CD4-positive, alpha-beta T cell (primary cell): ENCODE measurements at places on chromosomes 11 and 22.

DNA sequence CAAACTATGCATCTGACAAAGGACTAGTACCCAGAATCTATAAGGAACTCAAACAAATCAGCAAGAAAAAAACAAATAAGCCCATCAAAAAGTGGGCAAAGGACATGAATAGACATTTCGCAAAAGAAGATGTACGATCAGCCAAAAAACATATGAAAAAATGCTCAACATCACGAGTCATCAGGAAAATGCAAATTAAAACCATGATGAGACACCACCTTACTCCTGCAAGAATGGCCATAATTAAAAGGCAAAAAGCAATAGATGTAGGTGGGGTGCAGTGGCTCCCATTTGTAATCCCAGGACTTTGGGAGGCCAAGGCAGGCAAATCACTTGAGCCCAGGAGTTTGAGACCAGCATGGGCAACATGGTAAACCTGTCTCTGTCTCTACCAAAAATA, 10.4 kb upstream of the OR10V1 start:
- no peak overlapping the region for H3K27ac ChIP-seq
- DNase-seq, result no peak
- H3K36me3 ChIP-seq, result no peaks in the 10 kb centered on the region
- no peaks in the 10 kb centered on the region for H3K4me1 ChIP-seq
- no peak overlapping the region for H3K4me3 ChIP-seq

- peak overlapping the region; percentile 36 for H3K27ac ChIP-seq
- peaks cover 12% of the 10 kb centered on the region for H3K4me1 ChIP-seq
- no peak for DNase-seq
- no peak overlapping the region for H3K4me3 ChIP-seq
- H3K36me3 ChIP-seq, result no peaks in the 10 kb centered on the region
- no peaks in the 10 kb centered on the region for H3K27me3 ChIP-seq
These were observed 118.0 kb downstream of the SIK3 start for GRCh38 chr11:116980136-116980793.

DNA sequence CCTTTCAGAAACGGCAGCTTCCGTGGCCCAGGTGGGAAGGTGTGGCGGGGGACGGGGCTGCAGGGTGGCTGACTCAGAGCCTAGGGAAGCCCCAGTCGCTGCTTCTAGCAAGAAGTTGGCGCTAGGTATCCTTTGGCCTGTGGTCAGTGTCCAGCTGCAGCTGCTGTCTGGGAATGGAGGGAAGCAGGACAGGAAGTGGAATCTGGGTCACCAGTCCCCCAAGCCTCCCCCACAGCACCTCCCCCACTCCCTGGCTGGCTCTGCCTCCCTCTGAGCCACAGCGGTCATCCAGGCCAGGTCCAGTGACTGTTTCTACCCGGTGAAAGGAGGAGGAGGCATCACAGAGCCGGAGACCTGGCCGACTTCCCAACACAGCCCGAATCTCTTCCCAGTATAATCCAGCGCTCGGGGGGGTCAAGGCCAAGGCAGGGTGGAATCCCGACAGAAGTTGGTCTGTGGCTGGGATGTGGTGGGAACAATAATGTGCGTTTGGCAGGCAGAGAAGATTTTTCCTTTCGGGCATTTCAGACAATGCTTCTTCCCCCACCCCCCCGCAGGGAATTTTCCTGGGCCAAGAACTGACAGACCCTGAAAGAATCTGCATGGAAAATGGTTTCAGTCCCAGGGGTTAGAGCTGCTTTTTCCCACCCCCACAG, 45.1 kb downstream of the C11orf96 start:
- H3K4me3 ChIP-seq, result no peak overlapping the region
- H3K27me3 ChIP-seq, result no peaks in the 10 kb centered on the region
- no peaks in the 10 kb centered on the region for H3K36me3 ChIP-seq

GRCh38 chr11:106001304-106002012, 20.6 kb downstream of the MSANTD4 start:
- H3K27ac ChIP-seq, result no peak overlapping the region
- H3K4me1 ChIP-seq, result no peaks in the 10 kb centered on the region
- H3K36me3 ChIP-seq, result peaks cover 9% of the 10 kb centered on the region
- no peak for DNase-seq
- no peak overlapping the region for H3K4me3 ChIP-seq

DNA sequence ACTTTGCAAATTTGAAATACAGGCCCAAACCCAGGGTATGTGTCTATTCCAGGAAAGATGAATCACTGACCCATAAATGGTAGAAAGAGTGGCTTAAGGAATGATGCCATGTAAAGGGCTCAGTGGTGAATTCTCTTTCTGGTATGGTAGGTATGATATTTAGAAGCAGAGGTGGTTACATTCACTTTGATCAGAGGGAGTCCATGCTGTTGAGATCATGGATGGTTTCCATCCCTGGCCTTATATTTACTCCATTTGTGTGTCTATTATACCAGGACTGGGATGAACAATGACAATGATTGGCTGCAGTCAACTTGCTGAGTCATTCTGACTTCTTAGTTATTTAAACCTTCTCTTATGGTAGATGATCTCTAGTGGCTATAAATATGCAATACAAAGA, 419.8 kb upstream of the LRRC4C start:
- H3K27ac ChIP-seq, result no peak overlapping the region
- no peaks in the 10 kb centered on the region for H3K27me3 ChIP-seq
- DNase-seq, result no peak
- no peaks in the 10 kb centered on the region for H3K4me1 ChIP-seq
- H3K4me3 ChIP-seq, result no peak overlapping the region
- H3K36me3 ChIP-seq, result no peaks in the 10 kb centered on the region

GRCh38 chr22:43150731-43151206, 590 bp upstream of the TSPO start:
- peaks cover 2% of the 10 kb centered on the region for H3K36me3 ChIP-seq
- peak overlapping the region; percentile 9 for H3K27ac ChIP-seq
- H3K4me1 ChIP-seq, result peaks cover 42% of the 10 kb centered on the region
- peak overlapping the region; percentile 74 for H3K4me3 ChIP-seq
- no peak for DNase-seq

GRCh38 chr11:66639066-66639813, 737 bp downstream of the RBM4 start:
- peaks cover 67% of the 10 kb centered on the region for H3K4me1 ChIP-seq
- no peaks in the 10 kb centered on the region for H3K27me3 ChIP-seq
- peak overlapping the region; percentile 94 for H3K27ac ChIP-seq
- peak; percentile 62 for DNase-seq
- peak overlapping the region; percentile 82 for H3K4me3 ChIP-seq

- no peak overlapping the region for H3K27ac ChIP-seq
- peak; percentile 49 for DNase-seq
- H3K36me3 ChIP-seq, result peaks cover 6% of the 10 kb centered on the region
- H3K27me3 ChIP-seq, result no peaks in the 10 kb centered on the region
These were observed 2.8 kb upstream of the LZTR1 start for GRCh38 chr22:20979243-20979809.

DNA sequence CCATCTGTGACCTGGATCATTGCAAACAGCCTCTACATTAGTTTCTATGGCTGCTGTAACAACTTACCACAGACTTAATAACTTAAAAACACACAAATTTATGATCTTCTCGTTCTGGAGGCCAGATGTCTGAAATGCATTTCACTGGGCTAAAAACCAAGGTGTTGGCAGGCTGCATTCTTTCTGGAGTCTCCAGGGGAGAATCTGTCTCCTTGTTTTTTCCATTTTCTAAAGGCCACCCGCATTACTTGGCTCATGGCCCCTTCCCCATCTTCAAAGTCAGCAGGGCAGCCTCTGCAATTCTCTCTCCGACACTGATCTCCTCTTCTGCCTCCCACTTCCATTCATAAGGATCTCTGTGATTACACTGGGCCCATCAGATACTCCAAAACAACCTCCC, 11.6 kb downstream of the SCGB1A1 start:
- DNase-seq, result no peak
- no peak overlapping the region for H3K4me3 ChIP-seq
- no peaks in the 10 kb centered on the region for H3K27me3 ChIP-seq
- H3K4me1 ChIP-seq, result peaks cover 33% of the 10 kb centered on the region
- no peak overlapping the region for H3K27ac ChIP-seq
